Spleen (tissue), 13 donors: ENCODE measurements at places on chromosomes 3 and 15. TPM values are rescaled to one million over a fixed set of nuclear protein-coding genes. Genes with fewer than 3 reads are reported as not detected.
A peak's percentile ranks its signal among the peaks of the same experiment; 100 is the strongest.

NUSAP1 gene
- 22.2 TPM for total RNA-seq

GRCh38 chr3:149020196-149020838, 29.0 kb downstream of the GYG1 start:
- DNase-seq: no peak

GRCh38 chr3:190108804-190109203, 11.9 kb downstream of the P3H2 start:
- no peak for DNase-seq

DNA sequence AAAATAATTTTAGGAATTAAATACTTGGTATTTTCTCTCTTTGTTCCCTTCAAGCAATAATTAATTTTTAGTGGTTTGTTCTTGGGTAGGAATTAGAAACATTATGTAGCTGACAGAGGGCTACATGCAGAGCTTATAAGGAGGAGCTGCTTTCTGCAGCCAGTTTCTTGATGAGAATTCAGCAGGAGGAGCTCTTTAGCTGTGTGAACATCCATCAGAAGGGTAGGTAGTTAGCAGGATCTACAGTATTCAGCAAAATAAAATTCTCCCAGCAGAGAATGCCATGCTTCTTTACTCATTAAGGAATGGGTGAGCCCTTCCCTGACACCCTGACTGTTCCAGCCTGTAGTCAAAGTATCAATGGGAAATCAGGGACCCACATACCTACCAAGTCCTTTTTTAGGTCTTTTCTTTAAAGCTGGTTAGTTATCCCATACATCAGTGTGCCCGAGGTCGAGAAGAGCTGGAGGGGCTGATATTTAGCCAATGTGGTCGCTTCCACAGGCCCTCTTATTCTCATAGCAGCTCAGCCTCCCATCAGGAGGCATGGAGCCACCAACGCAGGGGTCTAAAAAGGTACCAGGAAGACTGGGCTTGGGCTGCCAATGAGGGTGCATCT, 54.0 kb downstream of the KCNAB1 start:
- no peak for DNase-seq

GPX1 gene
- total RNA-seq: 276 TPM

DNA sequence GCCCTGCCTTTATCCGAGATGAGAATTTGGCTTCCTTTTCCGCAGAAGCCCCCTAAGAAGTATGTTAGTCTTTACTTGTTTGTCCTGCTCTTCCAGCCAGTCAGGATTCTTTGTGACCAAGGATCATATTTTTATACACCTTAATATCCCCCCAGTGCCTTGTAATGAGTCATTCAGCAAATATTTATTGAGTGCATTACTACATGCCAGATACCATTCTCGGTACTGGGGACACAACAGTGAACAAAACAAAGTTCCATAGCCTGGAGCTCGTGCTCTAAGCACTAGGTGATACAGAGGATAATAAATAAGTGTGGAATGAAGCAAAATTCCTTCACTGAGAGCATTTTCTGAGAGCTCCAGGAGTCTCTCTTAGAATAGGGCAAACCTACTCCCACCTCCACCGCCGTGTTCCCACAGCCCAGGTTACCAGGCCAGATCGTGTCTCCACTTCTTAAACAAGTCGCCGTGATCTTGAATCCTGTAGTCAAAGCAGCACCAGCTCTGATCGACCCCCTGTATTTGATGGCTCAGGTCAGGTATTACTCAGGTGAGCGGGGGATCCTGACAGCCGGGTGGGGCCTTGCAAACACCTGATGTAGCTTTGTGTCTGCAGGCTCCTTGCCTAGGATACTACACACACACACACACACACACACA, 18.5 kb downstream of the TTC21A start:
- peak; percentile 42 for DNase-seq

GRCh38 chr15:51840692-51841091, 11.2 kb downstream of the TMOD3 start:
- DNase-seq: no peak

GRCh38 chr3:120742849-120743365, 363 bp downstream of the GTF2E1 start:
- peak; percentile 92 for DNase-seq

DOCK3 gene
- 0.33 TPM for total RNA-seq

DNA sequence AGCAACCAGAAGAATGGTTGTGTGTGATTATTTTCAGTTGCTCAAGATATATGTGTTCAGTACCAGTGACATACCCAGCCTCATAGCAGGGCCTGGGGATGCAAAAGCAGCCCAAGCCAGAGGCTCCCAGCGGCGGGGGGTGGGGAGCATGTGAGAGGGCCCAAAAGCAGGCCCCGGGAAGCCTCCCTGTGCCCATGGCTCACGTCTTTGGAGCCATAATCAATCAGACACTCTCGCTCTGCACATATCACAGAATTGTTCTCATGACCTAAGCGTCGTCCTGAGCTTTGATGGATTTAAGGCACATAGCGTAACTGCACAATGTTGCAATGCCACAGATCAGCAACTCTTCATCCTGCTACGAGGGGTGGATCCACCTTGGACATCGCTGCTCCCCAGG, 20.8 kb downstream of the KLHL25 start:
- DNase-seq: no peak

CCR2 gene
- total RNA-seq: 54.4 TPM

DNA sequence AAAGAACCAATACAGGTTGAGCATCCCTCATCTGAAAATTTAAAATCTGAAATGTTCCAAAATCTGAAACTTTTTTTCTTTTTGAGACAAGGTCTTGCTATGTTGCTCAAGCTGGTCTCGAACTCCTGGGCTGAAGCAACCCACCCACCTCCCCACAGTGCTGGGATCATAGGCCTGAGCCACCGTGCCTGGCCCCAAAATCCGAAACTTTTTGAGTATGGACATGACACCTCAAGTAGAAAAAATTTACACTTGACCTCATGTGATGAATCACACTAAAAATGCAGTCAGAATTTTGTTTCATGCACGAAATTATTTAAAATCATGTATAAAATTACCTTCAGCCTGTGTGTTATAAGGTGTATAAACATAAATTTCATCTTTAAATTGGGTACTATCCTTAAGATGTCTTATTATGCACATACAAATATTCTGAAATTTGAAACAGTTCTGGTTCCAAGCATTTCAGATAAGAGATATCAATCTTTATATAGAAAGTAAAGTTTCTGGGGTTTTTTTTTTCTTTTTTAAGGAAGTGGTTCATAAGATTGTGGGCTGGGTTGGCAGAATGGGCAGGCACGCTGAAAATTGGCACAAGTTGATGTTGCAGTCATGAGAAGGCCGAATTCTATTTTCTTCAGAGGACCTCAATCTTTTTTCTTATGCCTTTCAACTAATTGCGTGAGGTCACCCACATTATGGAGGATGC, 72.5 kb downstream of the SPRED1 start:
- no peak for DNase-seq

TM6SF1 gene
- total RNA-seq: 13.2 TPM

GRCh38 chr3:53773611-53774368, 72.4 kb downstream of the CHDH start:
- DNase-seq: no peak

CYP1A1 gene
- total RNA-seq: not detected

GRCh38 chr3:132786890-132787289, 64.7 kb upstream of the NPHP3 start:
- no peak for DNase-seq

- no peak for DNase-seq
These were observed 404.5 kb upstream of the TPM1 start for GRCh38 chr15:62637950-62638619.

- DNase-seq: no peak
These were observed 420.2 kb downstream of the TBC1D5 start for GRCh38 chr3:17322106-17322793.

DNA sequence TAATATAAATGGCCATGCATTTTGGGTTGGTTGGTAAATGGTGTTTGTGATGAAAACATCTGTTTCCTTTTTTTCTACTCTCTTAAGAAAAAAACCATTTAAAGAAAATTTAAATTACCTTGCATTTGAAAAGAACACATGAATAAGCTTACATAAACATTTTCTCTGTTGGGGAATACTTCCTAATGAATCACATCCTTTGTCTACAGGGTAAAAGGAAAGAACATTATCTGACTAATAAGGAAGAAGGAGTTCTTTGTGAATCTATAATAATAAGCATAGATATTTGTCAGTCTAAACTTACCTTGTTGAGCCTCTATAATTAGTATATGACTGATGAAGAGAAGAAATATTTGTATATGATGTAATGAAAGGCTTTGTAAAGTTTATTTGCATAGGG, 254.1 kb upstream of the ZNF717 start:
- DNase-seq: no peak

AGTR1 gene
- 4.3 TPM for total RNA-seq

DNA sequence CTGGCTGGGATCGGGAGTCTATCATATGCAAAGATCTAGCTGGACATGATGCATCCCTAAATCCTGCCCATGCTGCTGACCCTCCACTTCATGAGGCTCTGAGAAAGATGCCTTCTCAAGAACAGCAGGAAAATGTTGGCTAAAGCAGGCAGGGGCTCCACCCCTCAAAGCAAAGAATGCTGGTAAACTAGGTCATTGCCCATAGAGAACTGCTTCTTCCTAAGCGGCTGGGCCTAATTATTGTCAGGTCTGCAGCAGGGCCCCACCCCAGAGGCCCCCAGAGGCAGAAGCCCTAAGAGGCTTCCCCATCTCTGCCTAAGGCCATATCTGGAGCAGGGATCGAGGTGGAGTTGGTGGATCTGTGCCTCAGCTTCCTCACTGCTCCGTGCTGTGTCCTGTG, 447.4 kb upstream of the PROK2 start:
- DNase-seq: no peak

GRCh38 chr3:121895121-121895520, 920 bp downstream of the SLC15A2 start:
- no peak for DNase-seq

PLSCR5 gene
- total RNA-seq: not detected

- no peak for DNase-seq
These were observed 179.4 kb downstream of the SATB1 start for GRCh38 chr3:18245721-18246120.

SNX33 gene
- 21.8 TPM for total RNA-seq

DNA sequence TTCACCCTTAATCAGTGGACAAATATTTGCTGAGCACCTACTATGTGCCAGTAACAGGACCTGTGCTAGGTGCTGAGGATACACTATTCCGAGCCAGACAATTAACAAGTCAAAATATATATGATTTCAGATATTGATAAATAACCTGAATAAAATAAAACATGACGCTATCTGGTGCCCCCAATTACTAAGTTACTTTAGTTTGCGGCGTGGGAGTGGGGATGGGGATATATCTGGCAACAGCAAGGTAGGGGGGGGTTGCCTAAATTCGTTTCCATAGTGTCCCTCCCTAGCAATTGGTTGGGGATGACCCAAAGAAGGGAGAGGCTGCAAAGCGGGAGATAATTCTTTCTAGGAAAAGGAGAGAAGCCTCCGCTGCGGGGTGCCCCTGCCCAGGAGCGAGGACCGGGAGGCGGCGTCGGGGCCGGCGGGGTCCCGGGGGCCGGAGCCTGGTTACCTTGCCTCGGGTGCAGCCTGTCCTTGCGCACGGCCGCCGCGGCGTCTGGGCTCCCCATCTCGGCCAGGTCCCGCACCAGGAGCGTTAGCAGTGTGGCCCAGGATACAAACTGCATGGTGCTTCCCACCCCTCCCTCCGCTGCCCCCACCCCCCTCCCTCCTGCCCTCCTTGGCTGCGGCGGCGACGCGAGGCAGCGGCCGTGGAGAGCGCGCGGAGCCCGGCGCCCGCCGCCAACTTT, 567 bp downstream of the ADAMTS9 start:
- DNase-seq: peak; percentile 65

DNA sequence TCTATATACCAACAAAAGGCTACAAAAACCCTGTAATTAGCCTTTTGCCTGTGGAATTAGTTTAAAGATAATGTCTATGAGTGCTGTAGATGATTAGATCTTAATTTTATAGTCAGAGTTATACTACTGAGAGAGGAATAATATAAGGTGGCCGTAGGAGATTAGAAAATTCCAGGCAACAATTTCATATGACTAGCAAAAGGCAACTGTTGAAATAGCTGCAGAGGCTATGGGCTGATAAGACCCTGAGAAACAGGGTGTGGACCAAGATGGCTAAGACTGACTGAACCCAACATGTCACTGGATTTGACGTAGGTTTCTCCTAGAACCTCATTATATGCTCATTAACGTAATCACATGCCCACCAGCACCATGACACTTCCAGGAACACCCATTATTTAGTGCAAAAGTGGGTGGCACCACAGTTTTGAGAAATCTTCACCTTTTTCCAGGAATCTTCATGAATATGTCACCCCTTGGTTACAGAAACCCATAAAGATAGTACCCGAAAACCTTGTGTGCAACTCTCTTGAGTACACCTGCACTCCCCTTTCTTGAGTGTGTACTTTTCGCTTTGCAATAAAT, 29.1 kb upstream of the SCG3 start:
- DNase-seq: no peak

DNA sequence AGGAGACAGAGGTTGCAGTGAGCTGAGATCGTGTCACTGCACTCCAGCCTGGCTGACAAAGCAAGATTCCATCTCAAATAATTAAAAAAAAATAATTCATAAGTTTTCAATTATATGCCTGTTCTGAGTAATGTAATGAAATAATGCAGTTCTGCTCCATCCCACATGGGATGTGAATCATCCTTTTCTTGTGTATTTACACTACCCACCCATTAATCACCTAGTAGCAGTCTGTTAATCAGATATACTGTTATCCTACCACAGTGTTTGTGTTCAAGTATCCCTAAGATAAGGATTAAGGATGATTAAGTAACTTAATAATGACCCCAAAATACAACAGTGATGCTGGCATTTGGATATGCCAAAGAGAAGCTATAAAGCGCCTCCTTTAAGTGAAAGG, 38.8 kb downstream of the PIGB start:
- no peak for DNase-seq

DNA sequence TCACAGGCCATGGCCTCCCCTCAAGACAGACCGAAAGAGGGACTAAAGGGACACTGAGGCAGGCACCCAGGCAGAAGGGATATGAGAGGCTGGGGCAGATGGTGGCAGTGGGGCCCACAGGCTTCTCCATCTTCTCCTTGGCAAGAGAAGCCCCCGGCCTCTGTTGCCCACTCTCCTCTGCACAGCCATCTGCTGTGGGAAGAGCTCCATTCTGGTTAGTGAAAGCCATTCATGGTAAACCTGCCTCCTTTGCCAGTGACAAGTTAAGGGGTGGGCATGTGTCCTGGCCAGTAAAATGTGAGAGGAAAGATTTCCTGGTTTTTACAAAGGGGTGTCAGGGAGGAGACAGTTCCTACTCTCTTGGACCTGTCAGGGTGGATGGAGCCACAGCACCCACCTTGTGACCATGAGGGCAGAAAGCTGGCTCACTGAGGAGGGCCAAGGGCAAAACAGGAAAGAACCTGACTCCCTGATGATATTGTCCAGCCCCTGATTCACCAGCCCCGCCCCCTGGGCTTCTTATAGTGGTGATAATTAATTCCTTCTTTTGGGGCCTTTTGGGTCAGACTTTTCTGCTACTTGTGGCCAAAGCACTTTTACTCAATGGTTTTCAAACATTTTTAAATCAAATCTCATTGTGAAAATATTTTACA, 130.4 kb upstream of the SMAD3 start:
- DNase-seq: no peak

ACTR8 gene
- total RNA-seq: 22.5 TPM

- DNase-seq: no peak
These were observed 48.4 kb downstream of the ROPN1B start for GRCh38 chr3:126017362-126017761.
